OCI-LY7 (cell line): ENCODE measurements at places on chromosomes 12 and 14.

DNA sequence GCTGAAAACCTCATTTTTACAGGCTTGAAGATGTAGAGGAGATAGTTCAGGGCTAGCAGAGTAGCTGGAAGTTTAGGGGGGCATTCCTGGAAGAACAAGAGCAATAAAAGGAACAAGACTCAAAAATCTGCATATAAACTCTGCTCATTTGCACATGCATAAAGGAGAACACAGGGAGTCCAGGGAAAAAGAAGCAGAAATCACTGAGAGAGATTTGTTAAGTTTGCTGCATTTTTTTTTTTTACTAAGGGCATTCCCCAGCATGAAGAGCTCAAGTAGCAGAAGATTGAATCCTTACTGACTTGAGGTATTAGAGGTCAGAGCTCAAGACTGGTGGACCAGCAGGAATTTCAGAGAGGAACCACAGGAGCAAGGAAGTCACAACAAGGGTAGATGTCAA is 28.2 kb upstream of the BCL11B start:
- no peak for DNase-seq

- no peak for DNase-seq
Observed at GRCh38 chr12:75634244-75635222, 123.1 kb upstream of the KRR1 start.

- DNase-seq, result no peak
Observed at GRCh38 chr14:53384536-53384935, 231.4 kb upstream of the DDHD1 start.

- DNase-seq, result no peak
Observed at GRCh38 chr12:131287938-131288764, 334.4 kb downstream of the ADGRD1 start.

- no peak for DNase-seq
Observed at GRCh38 chr12:14951851-14952250, 9.6 kb downstream of the ARHGDIB start.

DNA sequence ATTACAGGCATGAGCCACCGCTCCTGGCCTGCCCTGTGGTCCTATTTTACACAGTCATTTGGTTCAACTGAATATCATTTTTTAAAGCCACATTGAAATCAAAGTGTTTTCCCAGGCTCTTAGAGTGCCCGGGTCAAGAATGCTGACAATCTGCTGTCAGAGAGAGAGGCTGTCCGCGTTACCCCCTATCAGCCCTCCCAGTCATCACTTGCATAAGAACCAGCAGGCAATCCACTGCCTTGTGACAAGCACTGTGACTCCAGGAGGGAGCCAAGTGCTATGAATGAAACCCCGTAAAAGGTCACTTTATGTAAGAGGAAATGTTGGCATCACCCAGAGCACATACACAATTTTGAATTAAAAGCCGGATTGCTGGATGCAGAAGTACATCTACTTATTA is 13.5 kb downstream of the PHLDA1 start:
- DNase-seq, result no peak
